Adrenal gland (tissue), 19 donors: ENCODE measurements at places on chromosomes 3 and 15. TPM values are rescaled to one million over a fixed set of nuclear protein-coding genes. Genes with fewer than 3 reads are reported as not detected.

- DNase-seq: no peak
- peaks cover 13% of the 10 kb centered on the region for H3K27me3 ChIP-seq
- no peaks in the 10 kb centered on the region for H3K36me3 ChIP-seq
- H3K27ac ChIP-seq: no peak overlapping the region
- H3K4me3 ChIP-seq: no peak overlapping the region
These were observed 106.8 kb downstream of the FOXB1 start for GRCh38 chr15:60110909-60111308.

Gene GPR171
- 0.06 TPM for total RNA-seq

DNA sequence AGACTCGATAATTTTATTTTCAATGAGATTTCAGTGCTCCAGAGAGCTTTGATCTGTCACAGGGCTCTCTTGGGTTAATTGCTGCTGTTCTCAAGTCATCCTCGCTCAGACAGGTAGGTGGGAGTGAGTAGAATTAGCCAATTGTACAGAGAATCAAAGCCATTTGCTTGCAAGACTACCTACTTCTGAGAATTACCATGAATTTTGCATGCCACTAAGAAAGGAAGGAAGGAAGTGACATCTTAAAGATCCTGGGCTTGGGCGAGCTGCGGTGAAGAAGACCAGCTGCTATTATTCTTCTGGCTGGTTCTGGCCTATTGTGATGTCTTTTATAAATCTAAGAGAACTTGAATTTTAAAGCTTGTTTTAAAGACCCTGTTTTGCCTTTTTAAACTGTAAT, 154.1 kb upstream of the LPP start:
- no peak for DNase-seq
- no peak overlapping the region for H3K27ac ChIP-seq
- H3K4me1 ChIP-seq: no peaks in the 10 kb centered on the region
- H3K27me3 ChIP-seq: no peaks in the 10 kb centered on the region

Gene NR1I2
- 0.14 TPM for total RNA-seq

Gene SLC9C1
- total RNA-seq: not detected

DNA sequence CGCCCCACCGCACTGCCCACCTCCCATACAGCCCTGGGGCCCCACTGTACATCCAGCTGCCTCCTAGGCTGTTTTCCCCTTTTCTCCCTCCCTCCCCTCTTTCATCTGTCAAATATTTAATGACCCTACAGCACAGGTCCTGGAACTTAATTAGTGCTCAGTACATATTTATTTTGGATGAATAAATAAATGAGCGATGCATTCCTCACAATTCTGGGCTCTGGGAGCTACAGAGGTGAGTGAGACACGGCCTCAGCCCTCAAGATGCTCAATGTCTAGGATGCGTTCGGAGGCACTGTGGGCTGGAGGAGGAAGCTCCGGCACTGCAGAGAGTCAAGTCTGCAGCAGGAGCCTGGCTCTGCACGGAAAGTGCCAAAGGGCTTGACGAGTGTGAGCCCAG, 175.0 kb downstream of the FAM43A start:
- no peak overlapping the region for H3K4me3 ChIP-seq
- no peak overlapping the region for H3K27ac ChIP-seq
- H3K36me3 ChIP-seq: no peaks in the 10 kb centered on the region

DNA sequence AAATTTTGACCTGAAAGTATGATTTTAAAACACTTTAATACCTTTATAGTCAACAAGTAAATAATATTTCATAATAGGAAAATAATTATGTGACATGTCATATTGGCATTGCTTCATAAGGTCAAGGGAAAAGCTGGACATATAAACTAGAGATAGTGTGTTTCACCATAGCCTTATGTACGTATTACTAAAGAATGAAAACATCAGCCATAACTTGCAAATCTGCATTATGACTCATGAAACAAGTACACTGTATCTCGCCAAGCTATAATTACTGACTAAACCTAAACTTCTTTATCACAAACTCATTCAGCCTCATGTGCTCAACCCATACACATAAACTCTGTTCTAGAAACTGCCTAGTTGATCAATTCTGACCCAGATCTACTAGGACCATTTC, 950.1 kb downstream of the FHIT start:
- no peaks in the 10 kb centered on the region for H3K4me1 ChIP-seq
- no peak for DNase-seq
- no peaks in the 10 kb centered on the region for H3K27me3 ChIP-seq
- H3K27ac ChIP-seq: no peak overlapping the region
- no peaks in the 10 kb centered on the region for H3K36me3 ChIP-seq
- H3K4me3 ChIP-seq: no peak overlapping the region

Gene ECE2
- total RNA-seq: not detected

GRCh38 chr3:64575211-64575844, 112.5 kb downstream of the ADAMTS9 start:
- H3K4me3 ChIP-seq: no peak overlapping the region
- no peak for DNase-seq
- no peaks in the 10 kb centered on the region for H3K27me3 ChIP-seq
- H3K27ac ChIP-seq: no peak overlapping the region
